ENCODE measurements at places on chromosomes 1 and 21.
A peak's percentile ranks its signal among the peaks of the same experiment; 100 is the strongest.

DNA sequence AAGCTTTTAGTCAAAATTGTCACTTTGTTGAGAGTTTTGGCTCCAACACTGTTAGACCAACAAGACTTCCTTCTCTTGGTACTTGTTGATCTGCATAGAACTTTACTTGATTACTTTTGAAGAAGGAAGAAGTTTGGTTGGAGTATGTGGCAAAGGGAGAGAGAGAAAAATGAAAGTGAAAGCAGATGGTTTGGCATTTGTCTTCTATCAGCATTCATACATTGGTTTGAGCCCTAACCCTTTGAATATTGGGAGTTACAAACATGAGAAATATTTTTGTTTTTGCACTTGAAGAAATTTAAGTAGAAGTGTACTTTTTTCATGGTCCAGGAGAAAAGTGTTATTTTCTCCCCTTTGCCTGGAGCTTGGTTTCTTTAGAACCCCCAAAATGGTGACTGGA, 169.8 kb downstream of the ADGRL4 start:
- no peak overlapping the region for H3K27ac ChIP-seq
- H3K36me3 ChIP-seq: no peaks in the 10 kb centered on the region
- no peak overlapping the region for H3K4me3 ChIP-seq
- no peak for DNase-seq
- H3K27me3 ChIP-seq: peaks cover 2% of the 10 kb centered on the region

GRCh38 chr1:165034136-165034809, 322.2 kb downstream of the LMX1A start:
- no peak for DNase-seq
- H3K27ac ChIP-seq: no peak overlapping the region
- no peaks in the 10 kb centered on the region for H3K27me3 ChIP-seq
- no peaks in the 10 kb centered on the region for H3K36me3 ChIP-seq
- no peak overlapping the region for H3K4me3 ChIP-seq

GRCh38 chr1:68782890-68783289, 286.0 kb upstream of the DEPDC1 start:
- no peak overlapping the region for H3K27ac ChIP-seq
- no peak for DNase-seq
- no peak overlapping the region for H3K4me3 ChIP-seq
- peaks cover 4% of the 10 kb centered on the region for H3K27me3 ChIP-seq
- peaks cover 8% of the 10 kb centered on the region for H3K36me3 ChIP-seq

DNA sequence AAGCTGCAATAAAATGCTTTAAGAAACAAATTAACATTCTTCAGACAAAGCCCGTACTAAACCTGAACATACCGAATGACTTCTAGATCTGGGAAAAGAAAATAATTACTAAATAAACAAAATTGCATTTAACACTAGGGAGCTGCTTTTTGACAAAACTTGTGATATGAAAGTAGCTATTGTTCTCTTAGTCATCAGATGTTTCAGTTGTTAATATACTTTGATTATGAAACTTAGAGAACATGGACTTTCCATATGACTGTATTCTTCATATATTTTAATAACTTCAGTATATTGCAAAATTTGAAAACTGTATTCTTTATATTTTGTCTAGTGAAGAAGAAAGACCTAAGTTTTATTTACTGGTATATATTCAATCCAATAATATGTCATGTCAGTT, 1262.1 kb downstream of the NCAM2 start:
- H3K36me3 ChIP-seq: no peaks in the 10 kb centered on the region
- DNase-seq: no peak
- no peak overlapping the region for H3K4me3 ChIP-seq
- no peak overlapping the region for H3K27ac ChIP-seq
- H3K4me1 ChIP-seq: no peaks in the 10 kb centered on the region
- H3K27me3 ChIP-seq: no peaks in the 10 kb centered on the region

DNA sequence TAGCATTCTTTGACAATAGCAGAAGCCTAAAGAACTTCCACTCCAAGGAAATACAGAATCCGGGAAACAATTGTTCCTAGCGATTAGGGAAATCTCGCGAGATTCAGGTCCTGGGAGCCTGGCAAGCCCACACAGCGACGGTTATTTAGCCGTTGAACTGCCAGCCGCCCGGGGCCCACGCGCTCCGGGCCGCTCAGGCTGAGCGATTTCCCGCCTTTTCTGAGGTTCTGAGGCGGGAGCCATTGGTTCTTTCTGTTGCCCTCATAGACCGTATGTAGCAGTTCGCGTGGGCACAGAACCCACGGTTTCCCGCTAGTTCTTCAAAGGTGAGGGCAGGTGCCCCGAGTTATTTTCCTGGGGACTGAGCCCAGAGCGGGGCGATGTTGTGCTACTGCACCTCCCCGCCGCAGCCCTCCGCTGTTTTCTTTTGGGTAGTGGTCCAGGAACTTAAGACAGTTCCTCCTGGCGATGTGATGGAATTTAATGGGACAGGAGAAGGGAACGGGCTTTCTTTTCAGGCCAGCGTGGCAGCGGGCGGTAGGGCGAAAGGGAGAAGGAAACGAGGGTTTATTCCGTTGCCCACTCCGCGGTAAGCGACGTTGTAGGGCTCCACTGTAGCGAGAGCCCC, at the start of gene SYCP1:
Gene SYCP1 (plus strand): TSS at position 171 of the 628 bp plus-strand sequence. CDS start 602 bp downstream, outside the sequence.
- no peak for DNase-seq
- no peaks in the 10 kb centered on the region for H3K4me1 ChIP-seq
- peaks cover 20% of the 10 kb centered on the region for H3K27me3 ChIP-seq
- H3K36me3 ChIP-seq: no peaks in the 10 kb centered on the region
- no peak within 1 kb of the TSS for H3K27ac ChIP-seq

GRCh38 chr1:107993920-107994319, 28.9 kb upstream of the VAV3 start:
- DNase-seq: no peak
- no peak overlapping the region for H3K4me3 ChIP-seq

- no peak overlapping the region for H3K27ac ChIP-seq
- no peaks in the 10 kb centered on the region for H3K4me1 ChIP-seq
- H3K36me3 ChIP-seq: no peaks in the 10 kb centered on the region
- no peaks in the 10 kb centered on the region for H3K27me3 ChIP-seq
- DNase-seq: no peak
- no peak overlapping the region for H3K4me3 ChIP-seq
These were observed 64.0 kb downstream of the SAMSN1 start for GRCh38 chr21:14482165-14482564.

DNA sequence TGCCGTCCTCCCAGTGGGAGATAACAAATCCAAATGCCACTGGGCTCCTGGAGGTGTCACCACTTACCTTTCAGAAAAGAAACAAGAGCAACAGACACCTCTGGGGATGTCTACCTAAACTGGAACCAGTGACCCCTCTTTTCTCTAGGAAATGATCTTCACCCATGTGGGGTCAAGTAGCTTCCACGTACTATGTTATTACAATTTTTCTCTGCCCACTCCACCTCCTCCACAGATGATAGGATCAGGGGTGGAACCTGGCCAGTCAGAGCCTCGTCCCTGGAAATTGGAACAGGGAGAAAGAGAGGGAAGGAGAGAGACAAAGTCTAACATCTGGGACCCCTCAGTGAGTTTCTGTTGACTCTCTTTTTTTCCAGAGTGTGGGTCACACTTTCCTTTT, 50.1 kb downstream of the H3-3A start:
- H3K27ac ChIP-seq: no peak overlapping the region
- H3K36me3 ChIP-seq: no peaks in the 10 kb centered on the region
- H3K4me3 ChIP-seq: peak overlapping the region; percentile 22
- peaks cover 36% of the 10 kb centered on the region for H3K4me1 ChIP-seq
- peaks cover 12% of the 10 kb centered on the region for H3K27me3 ChIP-seq

DNA sequence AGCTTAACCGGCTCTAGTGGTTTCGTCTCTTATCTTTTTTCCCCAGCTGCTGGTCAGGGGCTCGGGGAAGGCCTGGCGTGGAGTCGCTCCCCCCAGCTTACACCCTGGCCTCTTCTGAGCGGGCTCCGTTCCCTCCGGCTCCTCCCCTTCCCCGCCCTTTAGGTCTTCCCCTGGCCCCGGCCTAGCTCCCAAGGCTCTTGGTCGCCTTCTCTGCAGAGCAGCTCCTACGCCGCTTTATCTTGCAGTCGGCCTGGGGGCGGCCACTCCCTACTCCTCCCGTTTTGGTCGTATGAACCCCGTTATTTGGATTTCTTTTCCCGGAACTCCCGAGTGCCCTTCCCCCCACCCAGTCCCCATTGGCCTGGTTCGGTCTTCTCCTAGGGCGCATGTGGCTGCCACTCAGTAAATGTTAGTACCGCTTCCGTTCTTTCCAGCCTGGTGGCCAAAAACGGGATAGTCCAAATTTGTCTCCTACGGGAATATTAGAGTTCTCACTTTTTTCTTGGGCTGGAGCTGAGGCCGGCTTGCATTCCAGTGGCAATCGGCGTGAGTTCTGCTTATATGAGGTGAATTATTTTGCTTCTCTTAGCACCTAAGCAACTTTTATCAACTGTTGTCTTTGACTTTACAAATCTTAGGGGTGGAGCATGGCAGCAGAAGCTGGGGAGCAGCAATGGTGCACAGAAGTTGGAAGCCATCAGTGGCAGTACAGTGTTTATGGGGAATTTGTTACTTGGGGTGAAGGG, 467 bp downstream of the THRAP3 start:
- peak overlapping the region; percentile 92 for H3K4me3 ChIP-seq
- H3K36me3 ChIP-seq: peaks cover 31% of the 10 kb centered on the region
- H3K4me1 ChIP-seq: peaks cover 30% of the 10 kb centered on the region
- H3K27ac ChIP-seq: peak overlapping the region; percentile 99
- DNase-seq: peak; percentile 76

DNA sequence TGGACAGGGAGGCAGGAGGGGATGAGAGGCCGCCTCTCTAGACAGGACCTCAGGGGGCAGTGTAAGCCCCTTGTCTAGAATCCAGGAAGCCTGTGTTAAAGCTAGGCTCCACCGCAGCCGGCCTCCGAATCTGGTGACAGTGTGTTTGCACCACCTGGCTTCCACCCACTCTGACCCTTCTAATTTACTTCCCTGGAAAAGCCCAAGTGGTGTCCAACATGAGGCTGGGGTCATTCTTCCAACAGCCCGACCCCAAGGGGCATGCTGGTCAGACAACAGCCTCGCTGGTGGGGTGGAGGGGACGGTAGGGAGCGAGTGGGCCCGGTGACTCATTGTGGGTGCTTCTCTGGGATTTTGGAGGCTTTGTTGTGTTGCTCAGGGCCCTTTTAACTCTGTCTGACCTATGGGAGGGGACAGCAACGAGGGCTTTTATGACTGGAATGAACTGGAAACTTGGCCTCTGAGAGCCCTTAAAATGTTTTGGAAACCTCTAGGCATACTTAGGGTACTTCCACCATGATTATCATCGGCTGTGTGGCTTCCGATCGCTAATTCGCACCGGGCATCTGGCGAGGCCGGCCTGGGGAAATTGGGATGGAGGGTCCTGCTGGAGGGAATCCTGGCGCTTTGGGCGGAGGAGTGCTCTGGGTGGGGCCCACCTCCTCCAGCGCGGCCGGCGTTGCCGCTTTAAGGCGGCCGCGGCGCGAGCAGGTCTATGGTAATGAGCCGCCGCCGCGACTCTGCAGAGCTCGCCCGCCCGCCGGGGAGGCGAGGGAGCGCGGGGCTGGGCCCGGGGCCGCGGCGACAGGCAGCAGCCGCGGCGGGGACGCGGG, at the start of gene CELSR2:
Gene CELSR2 (plus strand): TSS at position 743 of the 833 bp plus-strand sequence. CDS start 541 bp downstream, outside the sequence.
- peak within 1 kb of the TSS; percentile 67 for H3K4me3 ChIP-seq
- peak; percentile 82 for DNase-seq

GRCh38 chr1:154878371-154879037, 8.4 kb upstream of the KCNN3 start:
- no peak overlapping the region for H3K27ac ChIP-seq
- H3K27me3 ChIP-seq: peaks cover 23% of the 10 kb centered on the region
- no peaks in the 10 kb centered on the region for H3K36me3 ChIP-seq
- DNase-seq: peak; percentile 90
- no peak overlapping the region for H3K4me3 ChIP-seq

- no peaks in the 10 kb centered on the region for H3K36me3 ChIP-seq
- DNase-seq: peak; percentile 61
- H3K27me3 ChIP-seq: peaks cover 2% of the 10 kb centered on the region
- peak overlapping the region; percentile 97 for H3K27ac ChIP-seq
- H3K4me1 ChIP-seq: peaks cover 46% of the 10 kb centered on the region
These were observed 44.6 kb downstream of the UBE2U start for GRCh38 chr1:64248065-64248464.

DNA sequence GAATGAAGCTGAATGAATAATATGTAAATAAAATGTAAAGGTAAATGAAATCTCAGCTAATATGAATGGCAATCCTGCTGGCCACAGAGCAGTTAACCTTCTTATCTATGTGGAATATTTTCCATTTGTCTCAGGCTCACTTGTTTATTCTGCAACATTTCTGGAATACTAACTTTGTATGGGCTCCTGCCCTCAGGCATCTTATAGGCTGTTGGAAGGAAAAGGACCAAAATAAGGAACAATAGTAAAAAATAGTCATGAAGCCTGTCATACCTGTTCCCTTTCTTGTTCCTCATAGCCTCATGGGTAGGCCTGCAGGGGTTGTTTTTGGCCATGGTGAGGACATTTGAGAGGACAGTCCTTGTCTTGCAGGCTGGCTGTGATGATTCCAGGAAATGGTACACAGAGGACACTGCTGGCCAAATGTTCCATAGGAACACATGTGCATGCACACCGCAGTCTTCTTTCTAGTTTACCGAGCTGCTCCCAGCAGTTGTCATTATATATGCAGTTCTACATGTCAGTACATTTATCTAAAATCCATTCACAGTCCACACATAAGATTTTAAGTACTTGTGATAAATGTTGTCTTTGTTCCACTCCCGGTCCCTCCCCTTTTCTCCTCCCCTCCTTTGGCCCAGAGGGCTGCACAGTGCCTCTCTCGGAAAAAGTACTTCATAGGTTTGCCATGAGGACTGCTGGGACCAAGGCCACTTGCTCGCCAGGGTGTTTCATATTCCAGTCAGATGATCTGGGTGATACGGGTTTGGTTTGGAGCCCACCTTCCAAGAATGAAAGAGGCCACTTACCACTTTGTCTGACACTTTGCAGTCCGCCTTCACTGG, 15.2 kb upstream of the KCNQ4 start:
- peaks cover 20% of the 10 kb centered on the region for H3K4me1 ChIP-seq
- H3K27ac ChIP-seq: peak overlapping the region; percentile 77
- no peak for DNase-seq
- peaks cover 69% of the 10 kb centered on the region for H3K36me3 ChIP-seq
- no peaks in the 10 kb centered on the region for H3K27me3 ChIP-seq

GRCh38 chr1:198174297-198174696, 17.5 kb downstream of the NEK7 start:
- no peak for DNase-seq
- H3K4me1 ChIP-seq: peaks cover 28% of the 10 kb centered on the region
- no peak overlapping the region for H3K27ac ChIP-seq
- no peaks in the 10 kb centered on the region for H3K36me3 ChIP-seq
- no peaks in the 10 kb centered on the region for H3K27me3 ChIP-seq

DNA sequence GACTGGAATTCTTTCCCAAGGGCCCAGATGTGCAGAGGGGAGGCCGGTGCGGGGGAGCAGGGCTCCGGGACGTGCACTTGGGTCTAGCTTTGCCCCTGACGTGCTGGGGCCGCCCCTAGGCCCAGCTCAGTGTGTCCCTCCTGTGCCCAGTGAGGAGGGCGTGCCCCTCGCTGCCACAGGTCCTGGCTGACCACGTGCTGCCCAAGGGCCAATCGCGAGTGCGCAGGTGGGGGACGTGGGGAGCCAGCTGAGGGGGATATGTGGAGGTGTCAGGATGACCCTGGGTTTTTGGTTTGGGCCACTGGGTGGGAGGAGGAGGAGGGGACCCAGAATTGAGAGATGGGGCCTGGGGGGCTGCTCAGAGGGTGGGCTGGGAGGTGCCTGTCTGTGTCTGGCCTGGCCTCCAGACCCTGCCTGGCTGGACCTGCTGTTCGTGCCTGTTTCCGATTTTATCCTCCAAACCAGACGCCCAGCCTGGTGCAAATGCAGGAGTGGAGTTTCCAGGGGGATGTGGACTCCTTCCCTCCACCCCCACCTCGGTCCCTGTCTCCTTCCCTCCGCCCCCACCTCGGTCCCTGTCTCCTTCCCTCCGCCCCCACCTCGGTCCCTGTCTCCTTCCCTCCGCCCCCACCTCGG, 6.1 kb upstream of the RNF223 start:
- peaks cover 15% of the 10 kb centered on the region for H3K27me3 ChIP-seq
- H3K36me3 ChIP-seq: no peaks in the 10 kb centered on the region
- no peak overlapping the region for H3K27ac ChIP-seq
- no peaks in the 10 kb centered on the region for H3K4me1 ChIP-seq

Data from nephron progenitor cell (in vitro differentiated cells).